ENCODE measurements at places on chromosomes 1 and 21. TPM values are rescaled to one million over a fixed set of nuclear protein-coding genes. Genes with fewer than 3 reads are reported as not detected.

- DNase-seq = no peak
Observed at GRCh38 chr1:106222403-106222802, 834.1 kb upstream of the PRMT6 start.

- DNase-seq = no peak
Observed at GRCh38 chr1:156098784-156099183, 15.7 kb upstream of the LMNA start.

The OR14K1 gene
- not detected for total RNA-seq

The DNAJC28 gene
- 6.7 TPM for total RNA-seq

The OXCT2 gene
- total RNA-seq = 0.77 TPM

DNA sequence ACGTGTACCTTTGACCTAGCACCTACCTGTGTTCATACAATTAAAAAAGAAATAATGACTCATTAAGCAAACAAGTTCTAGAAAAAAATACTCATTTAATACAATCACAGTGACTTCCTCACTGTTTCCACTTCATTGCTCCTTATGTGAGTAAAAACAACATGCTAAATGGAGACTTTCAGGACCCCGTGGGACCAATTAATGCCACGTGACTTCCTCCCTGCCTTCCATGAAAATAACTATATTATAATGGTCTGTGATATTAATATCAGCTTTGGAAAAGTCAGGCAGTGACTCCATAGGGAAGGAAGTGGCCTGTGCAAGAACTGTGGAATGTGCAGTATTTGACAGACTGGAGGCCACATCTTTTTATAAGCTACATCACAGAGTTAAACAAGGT is 337.8 kb downstream of the HLX start:
- DNase-seq = no peak

The EPB41 gene
- 24.9 TPM for total RNA-seq

The RALGPS2 gene
- total RNA-seq = 13.7 TPM

DNA sequence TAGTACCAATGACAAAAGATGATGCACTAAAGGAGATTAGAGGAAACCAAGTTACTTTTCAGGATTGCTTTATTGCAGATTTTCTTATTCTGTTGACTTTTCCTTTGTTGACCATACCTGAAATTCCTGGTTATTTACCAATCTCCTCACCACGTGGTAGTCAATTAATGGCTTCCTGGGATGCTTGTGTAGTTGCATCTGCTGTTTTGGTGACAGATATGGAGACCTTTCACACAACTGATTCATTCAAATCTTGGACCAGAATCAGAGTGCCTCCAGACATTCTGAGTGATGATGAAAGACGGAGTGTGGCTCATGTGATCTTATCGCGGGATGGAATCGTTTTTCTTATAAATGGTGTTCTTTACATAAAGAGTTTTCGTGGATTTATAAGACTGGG is 91.3 kb downstream of the CATSPERE start:
- DNase-seq = no peak

GRCh38 chr1:17485281-17485680 is 45.8 kb upstream of the RCC2 start:
- DNase-seq = no peak

The KIAA0040 gene
- total RNA-seq = 16.9 TPM

GRCh38 chr21:24423546-24423945 is 1183.7 kb downstream of the MRPL39 start:
- DNase-seq = no peak

GRCh38 chr1:23554481-23555269 is 4.6 kb downstream of the ID3 start:
- peak; percentile 90 for DNase-seq

All from left ventricle myocardium superior (tissue), 1 donor.